ENCODE measurements at places on chromosomes 16 and 17.

- DNase-seq: peak; percentile 24
Measured at GRCh38 chr17:47713980-47714700, 18.9 kb upstream of the TBX21 start.

- DNase-seq: no peak
Measured at GRCh38 chr16:47721006-47721637, 260.0 kb downstream of the PHKB start.

DNA sequence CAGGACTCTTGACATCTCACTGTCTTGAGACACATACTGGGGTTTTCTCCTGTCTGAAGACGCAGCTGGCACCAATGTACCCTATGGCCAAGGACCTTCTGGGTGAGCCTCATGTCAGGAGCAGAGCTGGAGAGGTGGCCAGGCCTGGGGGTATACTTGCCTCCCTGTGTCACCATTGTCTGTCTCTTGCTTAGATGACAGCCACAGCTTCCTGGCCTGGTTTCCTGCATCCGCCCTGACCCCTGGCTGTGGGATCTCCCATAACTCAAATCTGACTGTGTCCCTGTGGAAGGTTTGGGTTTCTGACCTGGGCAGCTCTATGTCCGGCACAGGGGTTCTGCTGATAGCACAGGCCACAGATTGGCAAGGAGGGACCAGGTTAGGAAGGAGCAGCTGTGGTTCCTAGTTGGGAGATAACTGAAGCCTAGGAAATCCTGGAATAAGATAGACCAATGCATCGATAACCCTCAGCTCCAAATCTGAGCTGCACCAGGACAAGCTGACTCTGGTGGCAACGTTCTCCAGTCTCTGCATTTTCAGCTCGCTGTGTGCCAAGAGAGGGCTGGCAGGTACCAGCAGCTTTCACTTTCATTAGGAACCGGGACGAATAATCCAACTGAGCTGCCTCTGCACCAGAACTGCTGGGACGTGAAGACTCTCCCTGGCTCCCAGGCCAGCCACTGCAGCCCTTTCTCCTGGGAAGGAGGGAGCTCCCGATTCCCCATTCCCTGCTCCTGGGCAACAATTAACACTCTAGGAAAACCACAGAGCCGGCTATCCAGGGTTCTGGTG lies 5.0 kb downstream of the DEXI start:
- DNase-seq: no peak

GRCh38 chr16:15898654-15899053 lies 10.3 kb upstream of the CEP20 start:
- no peak for DNase-seq

DNA sequence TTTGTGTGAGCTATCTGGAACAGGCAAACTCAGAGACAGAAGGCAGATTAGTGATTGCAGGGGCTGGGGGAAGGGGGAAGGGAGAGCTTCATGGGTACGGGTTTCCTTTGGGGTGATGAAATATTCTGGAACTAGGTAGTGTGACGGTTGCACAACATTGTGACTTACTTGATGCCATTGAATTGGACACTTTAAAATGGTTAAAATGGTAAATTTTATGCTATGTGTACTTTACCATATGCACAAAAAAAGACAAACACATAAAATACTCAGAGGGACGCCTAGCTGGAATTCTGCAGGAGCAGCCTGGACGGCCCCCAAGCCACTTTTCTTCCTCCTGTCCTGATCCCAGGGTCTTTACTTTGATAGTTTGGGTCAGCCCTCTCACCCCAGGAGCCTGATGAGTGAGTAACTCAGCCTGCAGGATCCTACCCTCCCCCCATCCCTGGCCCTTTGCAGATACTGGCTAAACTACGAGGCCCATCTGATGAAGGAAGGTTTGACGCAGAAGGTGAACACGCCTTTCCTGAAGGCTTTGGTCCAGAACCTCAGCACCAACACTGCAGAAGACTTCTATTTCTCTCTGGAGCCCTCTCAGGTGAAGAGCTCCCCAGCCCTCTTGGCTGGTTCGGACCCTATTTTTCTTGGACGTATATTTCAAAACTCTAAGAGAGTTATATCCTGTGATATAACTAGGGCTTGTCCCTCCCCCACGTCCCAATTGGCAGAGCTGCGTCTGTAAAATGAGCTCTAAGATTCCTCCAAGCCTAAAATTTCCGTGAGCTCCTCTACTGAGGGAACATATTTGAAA lies 7.8 kb downstream of the ADGRG3 start:
- DNase-seq: peak; percentile 82

- DNase-seq: no peak
Measured at GRCh38 chr16:60776281-60776680, 1260.0 kb downstream of the CDH8 start.

GRCh38 chr16:71811261-71811803 lies 2.7 kb upstream of the AP1G1 start:
- DNase-seq: no peak

GRCh38 chr17:78613416-78613815 lies 36.2 kb upstream of the DNAH17 start:
- no peak for DNase-seq

DNA sequence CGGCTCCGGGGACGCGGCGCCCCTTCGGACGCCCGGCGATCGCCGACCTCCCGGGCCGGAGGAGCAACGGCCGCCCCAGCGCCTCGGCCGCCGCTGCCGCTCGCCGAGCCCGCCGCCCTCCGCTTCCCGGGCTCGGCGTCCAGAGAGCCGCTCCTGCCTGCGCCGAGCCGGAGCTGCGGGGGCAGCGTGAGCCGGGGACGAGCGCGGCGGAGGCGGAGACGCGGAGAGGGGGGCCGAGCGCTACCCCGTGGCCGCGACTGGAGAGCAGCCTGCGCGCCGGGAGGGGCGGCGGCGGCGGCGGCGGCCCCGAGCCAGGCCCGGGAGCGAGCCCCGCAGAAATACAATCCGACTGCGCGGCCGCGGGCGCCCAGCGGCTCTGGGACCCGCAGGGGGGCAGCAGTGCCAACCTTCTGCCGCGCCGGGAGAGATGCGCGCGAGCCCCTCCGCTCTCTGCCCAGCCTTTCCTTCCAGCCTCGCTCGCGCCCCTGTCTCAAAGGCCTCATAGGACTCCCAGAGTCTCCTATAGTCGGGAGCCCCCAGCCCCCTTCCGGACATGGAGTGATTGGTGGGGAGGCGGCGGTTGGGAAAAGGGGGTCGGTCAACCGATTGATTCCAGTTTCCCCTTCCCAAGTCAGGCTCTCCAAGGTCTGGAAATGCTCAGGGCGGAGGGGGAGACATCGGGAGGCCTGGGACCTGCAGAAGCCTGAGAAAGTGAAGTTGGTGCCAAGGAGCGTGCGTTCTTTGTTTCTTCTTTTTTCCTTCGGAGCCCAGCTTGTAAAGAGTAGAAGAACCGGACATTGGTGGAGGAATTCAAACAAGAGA lies 1.0 kb upstream of the SDK2 start:
- DNase-seq: no peak

DNA sequence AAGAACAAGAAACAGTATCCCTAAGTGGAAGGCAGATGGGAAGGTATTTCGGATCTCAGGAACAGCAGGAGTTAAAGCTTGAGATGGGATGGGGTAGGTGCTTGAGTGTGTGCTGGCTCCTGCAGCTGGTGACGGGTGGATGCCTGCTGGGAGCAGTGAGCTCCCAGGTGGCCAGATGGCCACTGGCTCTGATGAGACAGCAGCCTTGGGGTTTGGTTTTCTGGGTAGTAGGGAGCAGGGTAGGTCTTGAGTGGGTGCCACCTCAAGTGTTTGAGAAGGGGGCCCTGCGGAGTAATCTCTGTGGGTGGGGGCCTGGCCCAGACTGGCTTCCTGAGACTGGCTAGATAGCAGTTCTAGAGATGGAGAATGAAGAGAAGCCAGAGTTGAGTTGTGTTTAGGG lies 10.3 kb downstream of the EPN2 start:
- no peak for DNase-seq

DNA sequence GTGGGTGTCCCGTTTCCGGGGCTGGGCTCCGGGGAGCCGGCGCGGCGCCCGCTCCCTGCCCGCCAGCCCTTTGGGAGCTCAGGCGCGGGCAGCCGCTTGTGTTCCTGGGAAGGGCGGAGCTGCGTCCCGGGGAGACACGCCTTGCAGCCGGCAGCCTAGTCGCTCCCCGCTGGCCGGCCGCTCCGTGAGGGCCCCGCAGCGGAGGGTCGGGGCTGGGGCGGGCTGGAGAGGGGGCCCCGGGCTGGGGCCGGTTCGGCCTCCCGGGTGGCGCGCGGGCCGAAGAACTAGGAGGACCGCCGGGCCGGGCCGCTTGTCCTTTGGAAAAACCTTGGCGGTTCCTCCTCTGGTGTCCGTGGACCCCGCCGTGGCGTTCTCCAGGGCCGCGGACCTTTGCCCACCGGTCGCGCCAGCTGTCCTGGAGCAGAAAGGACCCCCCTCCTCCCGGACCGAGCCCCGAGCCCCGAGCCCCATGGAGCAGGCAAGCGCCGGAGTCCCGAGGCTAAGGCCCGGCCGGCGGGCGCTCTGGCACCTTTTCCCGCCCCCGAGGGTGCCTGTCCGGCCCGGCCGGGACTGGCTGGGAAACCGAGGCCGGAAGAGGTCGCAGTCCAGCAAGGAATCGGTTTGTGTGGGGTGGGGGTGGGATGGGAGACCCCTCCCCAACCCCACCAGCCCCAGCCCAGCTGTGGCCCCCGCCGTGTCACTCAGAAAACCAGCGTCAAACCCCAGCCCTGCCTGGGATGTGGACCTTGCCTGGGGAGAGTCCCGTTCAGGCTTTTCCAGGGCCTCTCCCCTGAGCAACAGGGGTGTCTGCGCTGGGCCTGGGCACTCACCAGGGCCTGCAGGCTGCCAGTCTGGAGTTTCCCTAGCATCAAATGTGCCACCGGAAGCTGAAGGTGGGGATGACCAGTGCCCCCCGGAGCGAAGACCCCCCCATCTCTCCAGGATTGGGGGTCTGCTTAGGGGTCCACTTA lies 6.8 kb upstream of the TBC1D3B start:
- peak; percentile 30 for DNase-seq

Measured in OCI-M1 (cell line).